ENCODE measurements at places on chromosomes 5 and 9.

DNA sequence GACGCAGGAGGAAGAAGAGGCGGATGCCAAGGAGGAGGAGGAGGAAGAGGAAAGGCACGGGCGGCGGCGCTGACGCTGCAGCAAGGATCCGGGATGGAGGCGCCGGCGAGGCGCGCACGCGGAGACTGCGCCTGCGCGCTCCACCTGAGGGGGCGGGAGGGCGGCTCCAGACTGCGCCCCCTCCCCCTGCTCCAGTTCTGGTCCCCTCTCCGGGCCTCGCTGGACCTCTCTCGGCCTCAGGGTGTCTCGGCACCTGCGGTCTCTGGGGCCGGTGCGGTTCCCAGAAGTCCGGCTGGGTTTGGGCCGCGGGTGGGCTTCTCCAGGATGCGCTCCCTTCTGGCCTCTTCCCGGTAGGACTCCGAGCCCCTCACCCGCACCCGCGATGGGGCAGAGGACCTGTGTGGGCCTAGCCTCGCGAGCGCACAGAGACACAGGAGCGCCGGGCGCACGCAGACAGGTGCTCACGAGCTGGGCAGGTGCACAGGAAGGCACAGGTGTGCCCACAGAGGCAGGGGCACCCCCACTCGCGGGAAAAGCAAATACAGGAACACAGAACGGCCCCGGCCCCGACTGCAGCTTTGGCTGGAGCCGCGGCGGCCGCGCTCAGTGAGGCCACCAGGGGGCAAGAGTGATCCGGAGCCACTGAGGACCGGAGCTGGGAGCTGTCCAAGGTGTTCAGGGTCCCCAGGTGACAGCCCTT, at the start of gene NPDC1:
NPDC1 (minus strand) TSS at position 90 of the 700 bp plus-strand sequence. CDS start 188 bp downstream, outside the sequence.
- peak; percentile 89 for DNase-seq

DNA sequence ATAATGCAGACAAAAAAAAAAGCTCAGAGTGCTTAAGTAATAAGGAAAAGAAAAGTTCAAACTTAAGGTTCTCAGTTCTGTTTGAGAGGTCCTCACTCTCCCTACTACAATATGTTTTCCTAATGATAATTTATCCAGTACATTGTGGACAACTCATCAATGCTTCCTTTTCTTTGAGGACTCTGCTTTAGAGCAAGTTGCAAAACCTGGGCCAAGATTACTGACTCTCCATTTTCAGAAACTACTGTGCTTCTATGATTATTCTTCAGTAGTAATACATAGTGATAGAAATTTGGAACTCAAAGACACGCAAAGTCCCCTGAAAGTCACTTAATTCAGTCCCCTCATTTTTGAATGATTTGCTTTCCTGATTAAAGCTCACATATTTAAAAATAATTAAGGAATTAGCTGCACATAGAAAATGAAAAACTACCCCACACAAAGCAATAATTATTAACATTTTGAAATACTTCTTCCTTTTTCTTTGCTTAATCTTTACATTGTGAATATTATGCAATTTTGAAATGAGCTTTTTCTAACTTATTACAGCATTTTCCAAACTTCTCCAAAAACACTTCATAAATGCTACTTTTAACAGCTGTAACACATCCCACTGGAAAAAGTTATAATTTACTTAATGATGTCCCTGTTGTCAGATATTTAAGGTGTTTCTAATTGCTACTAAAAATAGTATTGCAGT, 11.2 kb downstream of the CDKN2A start:
- DNase-seq: no peak

- DNase-seq: no peak
These were observed 109.6 kb downstream of the PIK3R1 start for GRCh38 chr5:68325065-68325580.

- DNase-seq: no peak
These were observed 64.1 kb downstream of the IQGAP2 start for GRCh38 chr5:76467216-76467615.

Data from muscle of leg (tissue), 16 donors.